ENCODE measurements at places on chromosomes 6 and 20. TPM values are rescaled to one million over a fixed set of nuclear protein-coding genes. Genes with fewer than 3 reads are reported as not detected.

Gene IMPG1
- not detected for polyA plus RNA-seq

Gene MAN1A1
- 5.6 TPM for polyA plus RNA-seq

Gene SNAP25
- polyA plus RNA-seq: 0.10 TPM

Gene FAM50B
- 23.3 TPM for polyA plus RNA-seq

Gene GSTA2
- not detected for polyA plus RNA-seq

Gene DPM1
- 32.5 TPM for polyA plus RNA-seq

Gene HRH3
- not detected for polyA plus RNA-seq

Gene KIF25
- 0.15 TPM for polyA plus RNA-seq

Gene PDSS2
- polyA plus RNA-seq: 7.2 TPM

Gene SLC22A23
- 2.9 TPM for polyA plus RNA-seq

Gene FAM162B
- 4.5 TPM for polyA plus RNA-seq

Gene LAMP5
- polyA plus RNA-seq: 0.04 TPM

Gene BNIP5
- not detected for polyA plus RNA-seq

Gene NOTCH4
- polyA plus RNA-seq: 42.2 TPM

Gene AKAP12
- 17.6 TPM for polyA plus RNA-seq

Gene DSN1
- 7.0 TPM for polyA plus RNA-seq

Gene RAE1
- polyA plus RNA-seq: 7.5 TPM

Gene DLK2
- polyA plus RNA-seq: 3.2 TPM

Gene ECT2L
- polyA plus RNA-seq: 0.46 TPM

Gene QKI
- polyA plus RNA-seq: 80.2 TPM

Gene IFT52
- polyA plus RNA-seq: 6.3 TPM

Gene DNAH8
- not detected for polyA plus RNA-seq

Gene C6orf89
- 55.9 TPM for polyA plus RNA-seq

Gene VTA1
- polyA plus RNA-seq: 56.6 TPM

Gene DCBLD1
- polyA plus RNA-seq: 2.9 TPM

Gene UST
- polyA plus RNA-seq: 1.1 TPM

Gene JAG1
- 12.7 TPM for polyA plus RNA-seq

Gene CNPY3
- 13.8 TPM for polyA plus RNA-seq

Gene HNF4A
- 0.03 TPM for polyA plus RNA-seq

Gene PRSS16
- polyA plus RNA-seq: not detected

Gene MTFR2
- not detected for polyA plus RNA-seq

Gene GRM1
- 0.91 TPM for polyA plus RNA-seq

Gene HEBP2
- 20.3 TPM for polyA plus RNA-seq

Gene GCNT2
- 16.3 TPM for polyA plus RNA-seq

Gene SLC13A3
- 0.38 TPM for polyA plus RNA-seq

Gene LINC00237
- polyA plus RNA-seq: not detected

Gene TCF21
- polyA plus RNA-seq: 1.9 TPM

Gene BPIFA3
- not detected for polyA plus RNA-seq

Gene PAK5
- not detected for polyA plus RNA-seq
